ENCODE measurements at places on chromosomes 7 and 10.

DNA sequence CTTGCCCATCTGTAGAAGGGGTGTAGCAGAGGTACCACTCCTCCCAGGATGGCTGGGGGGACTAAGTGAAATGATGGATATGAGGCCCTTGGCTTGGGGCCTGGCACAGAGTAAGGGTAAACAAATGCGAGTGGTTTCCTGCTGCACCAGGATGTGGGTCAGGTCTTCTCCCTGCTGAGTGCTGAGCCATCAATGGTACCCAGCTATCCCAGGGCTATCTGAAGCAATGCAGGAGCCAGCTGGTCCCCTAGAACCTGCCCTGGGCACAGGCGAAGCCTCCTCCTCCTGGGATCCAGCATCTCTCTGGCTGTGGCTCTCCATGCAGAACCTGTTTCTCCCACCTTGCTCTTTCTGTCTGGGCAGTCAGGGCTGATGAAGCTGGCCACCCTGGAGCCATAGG lies 20.9 kb upstream of the GOLGA7B start:
- DNase-seq, result no peak

GRCh38 chr10:120517196-120517595 lies 60.2 kb downstream of the PLPP4 start:
- DNase-seq, result no peak

DNA sequence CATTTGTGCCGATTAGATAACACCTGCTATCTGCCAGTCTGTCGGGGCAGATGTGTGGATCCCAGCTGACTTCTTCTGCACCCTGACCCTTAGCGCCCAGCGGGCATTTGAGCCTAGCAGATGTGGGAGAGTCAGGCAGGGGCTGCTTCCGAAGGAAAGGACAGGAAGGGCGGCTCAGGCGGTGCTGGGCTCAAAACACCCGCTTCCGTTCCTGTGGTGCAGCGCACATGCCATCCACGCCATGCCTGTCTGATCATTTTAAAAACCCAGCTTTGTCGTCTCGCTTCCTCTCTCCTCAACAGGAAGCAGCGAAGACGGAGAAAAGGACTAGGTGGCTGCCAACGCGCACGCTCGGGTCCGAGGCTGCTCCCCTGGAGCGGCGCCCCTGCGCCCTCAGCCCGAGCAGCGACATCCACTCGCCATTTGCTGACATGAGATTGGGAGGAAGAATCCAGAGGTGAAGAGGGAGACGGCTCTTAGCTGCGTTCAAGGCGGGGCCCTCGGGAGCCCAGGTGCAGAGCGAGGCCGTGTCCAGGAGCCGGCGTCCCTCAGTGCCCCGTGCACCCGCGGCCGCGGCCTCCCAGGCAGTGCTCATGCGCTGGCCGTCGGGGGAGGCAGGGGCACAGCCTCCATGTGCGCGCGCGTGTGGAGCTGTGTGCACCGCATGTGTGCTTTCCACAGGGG lies 5.9 kb upstream of the BHLHA15 start:
- no peak for DNase-seq

- no peak for DNase-seq
These were observed 38.6 kb downstream of the IL6 start for GRCh38 chr7:22765609-22766008.

- DNase-seq, result no peak
These were observed 176.1 kb upstream of the FZD1 start for GRCh38 chr7:91088156-91088555.

- no peak for DNase-seq
These were observed 68.0 kb downstream of the PIP4K2A start for GRCh38 chr10:22646388-22646853.

DNA sequence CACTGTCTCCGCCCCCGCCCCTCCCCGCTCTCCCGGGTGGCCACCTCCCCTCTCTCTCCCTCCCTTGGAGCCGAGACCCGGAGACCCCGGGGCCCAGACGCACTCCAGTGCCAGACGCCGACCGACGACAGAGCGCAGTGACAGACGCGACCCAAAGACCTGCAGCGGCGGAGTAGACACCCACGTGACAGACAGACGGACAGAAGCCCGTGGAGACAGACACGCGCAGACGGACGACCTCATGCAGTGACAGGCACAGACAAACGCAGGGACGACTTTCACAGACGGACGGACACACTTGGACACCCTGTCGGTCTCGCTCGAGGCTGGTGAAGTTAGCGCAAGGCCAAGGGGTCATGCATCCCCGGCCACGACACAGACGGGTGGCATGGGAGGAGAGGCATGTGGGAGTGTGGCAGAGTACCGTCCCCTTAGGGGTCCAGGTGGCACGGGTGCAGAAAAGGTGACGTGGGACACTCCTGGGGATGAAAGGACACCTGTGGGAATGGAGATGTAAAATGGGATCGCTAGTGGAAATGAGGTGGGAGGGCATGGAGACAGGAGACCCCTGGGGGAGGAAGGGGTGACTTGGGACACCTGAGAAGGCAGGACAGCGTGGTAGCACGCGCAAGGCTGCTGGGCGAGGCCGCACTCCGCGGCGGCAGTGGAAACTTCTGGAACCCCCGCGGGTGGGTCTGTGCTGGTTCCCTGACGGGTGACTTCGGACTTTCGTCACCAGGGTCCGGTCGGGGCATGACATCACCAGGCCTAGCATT lies 456 bp upstream of the ACHE start:
- no peak for DNase-seq

GRCh38 chr10:127449490-127449889 lies 99.6 kb upstream of the NPS start:
- DNase-seq, result no peak

- no peak for DNase-seq
These were observed 17.5 kb upstream of the LYZL2 start for GRCh38 chr10:30647089-30647488.

GRCh38 chr7:18289788-18290187 lies 205.8 kb upstream of the HDAC9 start:
- DNase-seq, result no peak

GRCh38 chr10:121033366-121033765 lies 182.2 kb downstream of the WDR11 start:
- DNase-seq, result no peak

DNA sequence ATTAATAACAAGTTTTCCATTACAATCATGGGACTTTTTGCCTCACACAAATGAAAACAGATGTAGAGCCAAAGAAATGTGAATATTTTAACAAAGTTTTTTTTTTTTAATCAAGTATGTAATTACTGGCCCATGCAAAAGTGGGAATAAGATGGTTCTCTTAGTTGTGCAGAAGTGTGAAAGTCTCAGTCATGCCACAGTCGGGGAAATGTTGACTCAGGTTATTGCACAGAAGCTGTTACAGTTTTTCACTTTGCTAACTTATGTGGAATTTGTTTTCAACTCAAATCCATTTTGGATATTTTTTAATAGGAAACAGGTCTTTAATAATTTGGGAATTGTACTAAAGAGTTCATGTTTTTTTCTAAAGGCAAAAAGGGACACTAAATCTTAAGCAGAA lies 44.0 kb upstream of the CAV2 start:
- no peak for DNase-seq

- DNase-seq, result no peak
These were observed 161.3 kb upstream of the VIPR2 start for GRCh38 chr7:159306012-159306411.

GRCh38 chr7:148803094-148803493 lies 81.0 kb downstream of the EZH2 start:
- DNase-seq, result no peak

GRCh38 chr10:22779331-22780019 lies 65.1 kb upstream of the PIP4K2A start:
- no peak for DNase-seq

- no peak for DNase-seq
These were observed 341.0 kb upstream of the ZMIZ1 start for GRCh38 chr10:78727728-78728127.

DNA sequence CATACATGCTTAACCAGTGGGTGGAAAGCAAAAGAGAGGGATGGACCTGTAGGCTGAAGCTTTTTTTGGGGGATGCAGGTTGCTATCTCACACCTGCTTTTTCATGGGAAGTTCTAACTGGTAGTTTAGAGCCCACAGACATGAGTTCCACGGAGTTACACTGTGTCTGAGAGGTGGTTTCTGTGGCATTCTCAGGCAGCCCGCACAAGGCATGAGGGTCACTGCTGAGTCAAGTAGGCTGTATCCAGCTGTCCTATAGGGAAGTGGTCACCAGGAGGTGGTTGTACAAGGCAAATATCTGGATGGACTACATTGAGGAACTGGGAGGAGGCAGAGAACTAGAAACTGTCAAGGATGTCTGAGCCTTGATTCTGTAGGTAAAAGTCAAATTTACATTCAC lies 351.0 kb upstream of the POM121L12 start:
- no peak for DNase-seq

GRCh38 chr10:121027371-121027770 lies 176.2 kb downstream of the WDR11 start:
- DNase-seq, result no peak

DNA sequence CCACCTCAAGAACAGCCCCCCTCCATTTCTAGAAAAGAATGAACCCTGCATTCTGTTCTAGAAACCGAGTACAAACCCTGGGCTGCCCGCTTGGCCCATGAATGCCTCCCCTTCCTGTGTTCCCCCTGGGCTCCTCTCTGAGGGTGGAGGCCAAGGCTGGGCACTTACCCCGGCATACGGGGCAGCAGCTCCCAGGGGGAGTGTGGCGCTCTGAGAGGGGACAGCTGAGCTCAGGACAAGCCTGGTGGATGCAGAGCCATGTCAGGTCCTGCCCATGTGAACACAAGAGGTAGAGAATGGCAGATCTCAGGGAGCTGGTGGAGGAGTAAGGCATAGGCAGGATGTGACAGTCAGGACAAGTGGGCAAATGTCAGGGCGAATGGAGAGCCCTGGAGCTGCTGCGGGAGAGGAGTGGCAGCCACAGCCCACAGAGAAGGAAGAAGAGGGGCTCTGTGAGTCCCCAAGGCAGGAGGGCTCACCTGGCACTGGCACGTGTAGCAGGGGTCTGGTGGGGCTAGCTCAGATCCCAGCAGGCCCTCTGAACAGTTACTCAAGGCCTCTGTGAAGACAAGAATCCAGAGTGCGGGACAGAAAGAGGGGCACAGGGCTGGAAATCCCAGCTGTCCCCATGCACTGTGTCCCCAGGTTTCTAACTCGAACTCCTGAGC lies 18.9 kb downstream of the ATP6V1F start:
- DNase-seq, result no peak

GRCh38 chr10:68353537-68353936 lies 20.8 kb upstream of the PBLD start:
- DNase-seq, result no peak

- DNase-seq, result no peak
These were observed 107.6 kb downstream of the ADCY1 start for GRCh38 chr7:45681596-45682357.

- DNase-seq, result no peak
These were observed 193.1 kb downstream of the COBL start for GRCh38 chr7:51123322-51124019.

DNA sequence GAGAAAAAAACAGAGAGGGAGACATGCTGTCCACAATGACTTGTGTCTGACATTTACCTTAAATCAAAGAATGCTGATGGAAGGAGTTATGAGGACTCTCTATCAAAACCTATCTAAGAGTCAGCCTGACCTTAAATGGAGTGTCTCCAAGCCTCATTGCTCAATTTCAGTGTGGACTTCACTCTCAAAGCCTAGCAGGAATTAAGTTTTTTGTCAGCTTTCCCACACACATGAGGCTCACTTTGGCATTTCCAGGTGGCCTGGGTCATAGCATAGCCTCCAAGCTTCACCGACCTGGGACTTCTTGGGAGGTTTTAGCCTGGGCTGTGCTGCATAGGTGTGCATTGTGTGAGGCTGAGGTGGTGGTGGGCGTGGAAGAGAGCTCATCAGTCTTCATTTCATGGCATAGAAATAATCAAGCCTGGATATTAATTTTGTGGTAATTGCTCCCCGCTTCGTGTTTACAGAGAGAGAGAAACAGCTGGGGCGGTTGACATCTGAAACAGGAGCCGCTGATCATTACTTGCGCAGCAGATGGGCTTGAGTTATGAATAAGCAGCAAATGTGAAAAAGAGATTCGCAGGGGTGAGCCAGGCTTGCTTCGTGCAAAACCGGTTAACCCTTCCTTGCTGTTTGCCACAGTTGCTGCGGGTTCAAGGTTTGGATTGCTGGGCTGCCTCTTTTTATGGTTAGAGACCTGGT lies 647.8 kb downstream of the INHBA start:
- DNase-seq, result peak; percentile 20

DNA sequence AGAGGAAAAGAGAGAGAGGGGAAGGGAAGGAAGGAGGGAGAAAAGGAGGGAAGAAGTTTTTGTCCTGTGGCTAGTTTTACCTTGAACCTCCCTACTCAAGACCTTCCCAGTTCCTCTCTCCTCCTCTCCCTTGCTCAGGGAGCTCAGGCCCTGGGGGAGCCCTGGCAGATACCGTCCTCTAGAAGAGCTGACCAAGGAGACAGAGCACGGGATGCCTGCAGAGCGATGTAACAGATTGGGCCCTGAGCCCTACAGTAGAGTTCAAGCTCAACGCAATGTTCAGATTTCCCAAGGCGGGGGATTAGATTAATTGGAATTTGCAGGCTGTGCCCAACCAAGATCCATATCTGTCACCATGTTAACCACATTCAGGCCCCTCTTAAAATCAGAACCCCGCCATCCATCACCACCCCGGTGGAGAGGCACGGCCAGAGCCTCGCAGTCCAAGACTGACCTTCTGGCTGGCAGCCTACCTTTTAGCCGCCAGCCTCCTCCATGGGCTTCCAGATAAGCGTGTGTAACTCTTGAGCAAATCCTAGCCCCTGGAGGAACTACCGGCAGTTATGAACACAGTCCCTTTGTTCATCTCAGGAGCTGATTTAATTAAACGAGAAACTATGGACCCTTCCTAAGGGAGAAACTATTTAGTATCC lies 70.6 kb downstream of the KCNMA1 start:
- DNase-seq, result no peak

- no peak for DNase-seq
These were observed 70.5 kb upstream of the COL13A1 start for GRCh38 chr10:69731184-69731583.

- DNase-seq, result no peak
These were observed 31.3 kb downstream of the RSBN1L start for GRCh38 chr7:77727527-77727926.

GRCh38 chr10:77889277-77889903 lies 37.2 kb downstream of the DLG5 start:
- DNase-seq, result no peak
